ENCODE measurements at places on chromosomes 1 and 21.

- peak; percentile 35 for DNase-seq
These were observed 228.9 kb downstream of the TNR start for GRCh38 chr1:175514387-175514953.

DNA sequence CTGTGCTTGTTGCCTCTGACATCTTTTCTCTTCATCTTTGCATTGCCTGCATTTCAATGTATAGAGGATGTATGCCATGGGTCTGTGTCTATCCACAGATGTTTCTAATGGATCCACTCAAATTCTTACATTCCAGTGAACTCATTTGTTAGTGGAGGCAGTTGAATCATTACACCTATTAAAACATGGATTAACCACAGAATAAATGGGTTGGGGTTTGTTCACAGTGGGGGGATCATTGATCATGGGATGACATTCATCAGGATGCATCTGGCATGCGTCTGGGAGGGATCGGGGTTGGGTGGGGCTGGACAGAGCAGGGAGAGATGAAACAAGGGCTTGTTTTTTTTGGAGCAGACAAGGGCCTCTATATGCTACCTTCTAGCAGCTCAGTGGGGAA lies 182.5 kb downstream of the RHOU start:
- DNase-seq, result peak; percentile 81

DNA sequence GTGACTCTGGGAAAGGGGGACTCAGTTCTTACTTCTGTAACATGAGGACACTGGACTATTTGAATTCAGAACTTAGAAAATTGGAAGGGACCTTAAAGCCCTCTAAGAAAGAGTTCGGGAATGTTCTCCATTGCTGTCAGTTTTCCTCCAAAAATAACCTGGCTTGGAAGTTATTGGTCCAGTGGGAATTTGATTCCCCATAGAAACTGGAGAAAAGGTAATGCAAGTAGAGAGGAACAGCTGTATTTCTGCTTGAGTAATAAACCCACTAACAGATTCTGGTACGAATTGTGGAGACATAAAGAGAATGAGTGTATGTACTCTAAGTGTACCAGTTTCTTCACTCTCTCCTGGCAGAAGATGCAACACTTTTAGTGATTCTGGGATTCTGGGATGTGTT lies 1.8 kb downstream of the ZBED6 start:
- no peak for DNase-seq

GRCh38 chr1:112337028-112337531 lies 58.9 kb upstream of the CTTNBP2NL start:
- DNase-seq, result no peak
